ENCODE measurements at places on chromosomes 3 and 15. TPM values are rescaled to one million over a fixed set of nuclear protein-coding genes. Genes with fewer than 3 reads are reported as not detected.

Gene PROK2
- 0.33 TPM for total RNA-seq

Gene B3GNT5
- total RNA-seq = 41.2 TPM

Gene MYO1E
- 39.6 TPM for total RNA-seq

Gene SAXO2
- total RNA-seq = 2.0 TPM

Gene SPESP1
- total RNA-seq = 3.6 TPM

Gene TIGIT
- not detected for total RNA-seq

Gene GOLGA8O
- total RNA-seq = not detected

Gene GOLGA6A
- 0.10 TPM for total RNA-seq

Gene TUSC7
- total RNA-seq = not detected

Gene SLC12A8
- total RNA-seq = 1.0 TPM

Gene GPR156
- 0.18 TPM for total RNA-seq

Gene EPHB1
- 8.9 TPM for total RNA-seq

Gene CACNA1D
- not detected for total RNA-seq
